Vagina (tissue), 2 donors: ENCODE measurements at places on chromosomes 3 and 15. TPM values are rescaled to one million over a fixed set of nuclear protein-coding genes. Genes with fewer than 3 reads are reported as not detected.

- H3K4me1 ChIP-seq = peaks cover 20% of the 10 kb centered on the region
- no peak for DNase-seq
- no peaks in the 10 kb centered on the region for H3K36me3 ChIP-seq
- H3K27me3 ChIP-seq = no peaks in the 10 kb centered on the region
- H3K27ac ChIP-seq = no peak overlapping the region
Measured at GRCh38 chr3:123779655-123780231, 104.4 kb downstream of the MYLK start.

DNA sequence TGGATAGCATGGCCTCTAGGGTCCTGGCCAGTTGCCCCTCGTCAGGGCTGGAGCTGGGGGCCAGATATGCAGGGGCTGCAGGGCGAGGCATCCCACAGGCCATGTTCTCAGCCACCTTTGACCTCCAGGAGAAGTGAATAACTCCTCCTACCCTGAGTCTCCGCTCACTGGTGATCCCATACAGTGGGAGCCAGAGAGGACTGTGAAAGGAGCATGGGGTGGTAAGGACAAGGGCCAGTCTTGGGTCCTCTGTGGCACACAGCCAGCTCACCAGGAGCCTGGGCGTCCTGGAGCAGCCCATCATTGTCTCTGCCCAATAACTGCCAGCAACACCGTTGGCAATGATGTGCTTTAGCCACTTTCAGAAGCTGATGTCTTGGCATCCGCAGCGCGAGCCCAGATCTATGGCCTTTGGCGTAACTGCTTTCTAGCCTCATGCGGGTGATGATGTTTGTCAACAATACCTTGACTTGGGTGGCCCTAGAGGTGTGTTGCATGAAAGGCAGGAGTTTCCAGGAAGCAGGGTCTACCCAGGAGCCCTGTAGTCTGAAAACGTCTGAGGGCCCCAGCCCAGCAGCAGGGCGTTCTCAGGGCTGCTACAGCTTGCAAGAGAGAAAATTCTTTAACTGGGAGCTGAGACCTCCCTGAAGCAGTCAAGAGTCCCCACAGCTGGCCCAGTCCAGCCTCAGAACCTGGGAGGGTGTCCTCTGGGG is 61.1 kb upstream of the IQSEC1 start:
- H3K27ac ChIP-seq = no peak overlapping the region
- no peaks in the 10 kb centered on the region for H3K36me3 ChIP-seq
- no peaks in the 10 kb centered on the region for H3K27me3 ChIP-seq

GRCh38 chr3:134619301-134619615 is 31.6 kb downstream of the KY start:
- H3K4me3 ChIP-seq = no peak overlapping the region
- no peaks in the 10 kb centered on the region for H3K36me3 ChIP-seq
- H3K27me3 ChIP-seq = no peaks in the 10 kb centered on the region
- no peaks in the 10 kb centered on the region for H3K4me1 ChIP-seq

GRCh38 chr3:52880047-52880446 is 17.3 kb downstream of the STIMATE start:
- no peaks in the 10 kb centered on the region for H3K27me3 ChIP-seq
- H3K27ac ChIP-seq = no peak overlapping the region
- H3K4me1 ChIP-seq = no peaks in the 10 kb centered on the region
- no peak for DNase-seq

- peak overlapping the region; percentile 89 for H3K4me3 ChIP-seq
- peak overlapping the region; percentile 95 for H3K27ac ChIP-seq
- peaks cover 39% of the 10 kb centered on the region for H3K4me1 ChIP-seq
- no peaks in the 10 kb centered on the region for H3K27me3 ChIP-seq
- no peak for DNase-seq
Measured at GRCh38 chr3:16885593-16886302, 993 bp downstream of the PLCL2 start.

- no peaks in the 10 kb centered on the region for H3K27me3 ChIP-seq
- no peak overlapping the region for H3K27ac ChIP-seq
- H3K4me1 ChIP-seq = no peaks in the 10 kb centered on the region
Measured at GRCh38 chr3:26087751-26088150, 297.9 kb downstream of the OXSM start.

GRCh38 chr3:134693804-134694203 is 43.0 kb upstream of the KY start:
- no peaks in the 10 kb centered on the region for H3K36me3 ChIP-seq
- no peaks in the 10 kb centered on the region for H3K27me3 ChIP-seq
- H3K4me3 ChIP-seq = no peak overlapping the region
- peaks cover 7% of the 10 kb centered on the region for H3K4me1 ChIP-seq

- DNase-seq = no peak
- H3K4me3 ChIP-seq = no peak overlapping the region
- peaks cover 6% of the 10 kb centered on the region for H3K4me1 ChIP-seq
- no peak overlapping the region for H3K27ac ChIP-seq
Measured at GRCh38 chr3:16546186-16547010, 32.9 kb upstream of the RFTN1 start.

DNA sequence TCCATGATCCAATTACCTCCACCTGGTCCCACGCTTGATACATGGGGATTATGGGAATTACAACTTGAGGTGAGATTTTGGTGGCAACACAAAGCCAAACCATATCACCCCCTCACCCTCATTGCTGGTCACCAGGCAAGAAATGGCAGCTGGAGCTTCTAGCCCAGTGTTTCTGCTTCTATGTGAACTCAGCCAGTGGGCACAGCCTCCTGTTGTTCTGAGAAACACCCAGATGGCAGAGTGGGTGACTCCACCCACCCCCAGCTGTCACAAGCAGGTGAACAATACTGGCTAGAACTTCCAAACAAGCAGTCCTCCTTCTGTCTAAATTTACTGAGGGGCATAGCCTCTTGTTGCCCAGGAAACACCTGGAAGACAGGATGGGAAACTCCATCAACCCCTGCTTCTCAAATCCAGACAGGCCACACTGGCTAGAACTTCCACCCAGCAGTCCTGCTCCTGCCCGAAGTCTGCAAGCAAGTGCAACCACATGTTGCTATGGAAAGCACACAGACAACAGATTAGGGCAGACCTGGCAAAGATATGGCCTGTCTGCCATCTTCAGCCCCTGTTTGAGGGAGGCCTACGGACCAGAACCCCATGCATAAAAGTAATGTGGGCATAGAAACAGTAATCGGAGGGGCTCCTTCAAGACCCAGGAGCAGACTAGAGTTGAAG is 114.1 kb downstream of the DTWD1 start:
- H3K36me3 ChIP-seq = no peaks in the 10 kb centered on the region
- no peaks in the 10 kb centered on the region for H3K27me3 ChIP-seq
- no peak for DNase-seq

GRCh38 chr3:72586694-72587093 is 261.6 kb downstream of the SHQ1 start:
- peaks cover 8% of the 10 kb centered on the region for H3K4me1 ChIP-seq
- DNase-seq = no peak
- no peaks in the 10 kb centered on the region for H3K27me3 ChIP-seq
- no peak overlapping the region for H3K4me3 ChIP-seq
- H3K27ac ChIP-seq = no peak overlapping the region
- H3K36me3 ChIP-seq = no peaks in the 10 kb centered on the region

- no peak overlapping the region for H3K27ac ChIP-seq
- no peaks in the 10 kb centered on the region for H3K27me3 ChIP-seq
- no peak overlapping the region for H3K4me3 ChIP-seq
- H3K36me3 ChIP-seq = no peaks in the 10 kb centered on the region
Measured at GRCh38 chr3:118938183-118938961, 96.3 kb downstream of the IGSF11 start.

- H3K27ac ChIP-seq = peak overlapping the region; percentile 87
- H3K36me3 ChIP-seq = no peaks in the 10 kb centered on the region
- H3K4me1 ChIP-seq = peaks cover 67% of the 10 kb centered on the region
Measured at GRCh38 chr15:85581495-85581894, 201.1 kb downstream of the AKAP13 start.

DNA sequence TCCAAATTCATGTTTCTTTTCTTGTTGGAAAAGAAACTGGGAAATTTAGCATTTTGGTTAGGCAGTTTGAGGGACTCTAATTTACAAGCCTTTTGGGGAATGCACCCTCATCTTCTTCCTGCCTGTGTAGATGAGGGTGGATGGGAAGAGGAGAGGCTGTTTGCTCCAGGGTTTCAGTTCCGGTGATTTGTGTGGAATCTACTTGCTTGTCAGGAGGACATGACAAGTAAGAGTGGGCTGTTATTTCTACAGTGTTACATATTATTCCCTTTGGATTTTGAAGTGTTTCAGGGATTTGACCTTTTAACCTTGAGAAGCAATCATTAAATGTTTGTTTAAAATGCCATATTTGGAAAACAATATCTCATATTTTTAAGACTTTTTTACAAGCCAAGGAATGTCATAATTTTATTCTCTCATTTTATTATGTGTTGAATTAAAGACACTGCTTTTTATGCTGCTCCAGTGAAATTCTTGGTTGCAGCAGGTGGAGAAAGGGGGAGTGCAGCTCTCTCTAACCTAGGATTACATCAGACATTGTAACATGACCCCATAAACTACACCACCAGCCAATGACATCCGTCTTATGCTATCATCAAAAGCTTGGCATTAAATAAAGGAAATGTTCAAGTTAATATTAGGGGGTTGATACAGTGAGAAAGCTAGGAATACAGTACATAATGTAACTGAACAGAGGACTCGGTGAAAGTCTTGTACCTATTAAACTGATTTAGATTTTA is 30.2 kb downstream of the PLAAT1 start:
- H3K27ac ChIP-seq = no peak overlapping the region
- H3K27me3 ChIP-seq = no peaks in the 10 kb centered on the region
- no peak overlapping the region for H3K4me3 ChIP-seq
- H3K4me1 ChIP-seq = no peaks in the 10 kb centered on the region

GRCh38 chr15:44186705-44187104 is 8.4 kb downstream of the FRMD5 start:
- DNase-seq = no peak
- H3K27ac ChIP-seq = no peak overlapping the region
- no peaks in the 10 kb centered on the region for H3K27me3 ChIP-seq

- no peaks in the 10 kb centered on the region for H3K4me1 ChIP-seq
- H3K4me3 ChIP-seq = no peak overlapping the region
- no peaks in the 10 kb centered on the region for H3K27me3 ChIP-seq
- H3K27ac ChIP-seq = no peak overlapping the region
Measured at GRCh38 chr15:52737720-52738119, 52.4 kb downstream of the ONECUT1 start.

- no peaks in the 10 kb centered on the region for H3K36me3 ChIP-seq
- no peak overlapping the region for H3K27ac ChIP-seq
- H3K4me1 ChIP-seq = no peaks in the 10 kb centered on the region
- no peak for DNase-seq
- H3K27me3 ChIP-seq = no peaks in the 10 kb centered on the region
Measured at GRCh38 chr3:109339197-109339596, 1.9 kb upstream of the DPPA4 start.

GRCh38 chr3:58388550-58389091 is 45.0 kb downstream of the PDHB start:
- no peak for DNase-seq
- H3K36me3 ChIP-seq = no peaks in the 10 kb centered on the region
- peak overlapping the region; percentile 32 for H3K27ac ChIP-seq
- H3K4me1 ChIP-seq = peaks cover 60% of the 10 kb centered on the region
- H3K4me3 ChIP-seq = no peak overlapping the region
- no peaks in the 10 kb centered on the region for H3K27me3 ChIP-seq

GRCh38 chr3:172333042-172333377 is 115.2 kb downstream of the GHSR start:
- no peak for DNase-seq
- H3K36me3 ChIP-seq = no peaks in the 10 kb centered on the region
- no peaks in the 10 kb centered on the region for H3K27me3 ChIP-seq
- H3K27ac ChIP-seq = no peak overlapping the region

DNA sequence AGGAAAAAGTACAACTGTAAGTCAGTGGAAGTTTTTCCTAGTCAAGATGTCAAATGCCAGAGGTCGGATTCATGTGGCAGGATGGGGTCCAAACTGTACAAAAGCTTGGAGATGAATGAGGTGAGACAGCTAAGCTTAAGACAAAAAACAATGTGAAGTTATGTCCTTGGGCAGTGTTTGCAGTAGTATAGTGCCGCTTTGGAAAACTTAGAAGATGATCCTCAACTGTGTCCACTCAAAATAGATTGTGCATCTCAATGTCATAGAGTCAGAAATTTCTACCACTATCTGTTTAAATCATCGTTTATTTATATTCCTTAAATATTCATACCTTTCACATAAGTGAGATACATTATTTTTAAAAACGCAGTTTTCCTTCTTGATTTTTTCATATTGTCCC is 77.3 kb downstream of the MBNL1 start:
- DNase-seq = no peak
- no peaks in the 10 kb centered on the region for H3K27me3 ChIP-seq
- H3K4me3 ChIP-seq = no peak overlapping the region
- H3K27ac ChIP-seq = no peak overlapping the region
- H3K4me1 ChIP-seq = peaks cover 53% of the 10 kb centered on the region

Gene PDIA3
- 93.8 TPM for total RNA-seq

Gene PYGO1
- total RNA-seq = 4.4 TPM

Gene RBP2
- not detected for total RNA-seq

Gene RAMAC
- total RNA-seq = 12.3 TPM
